ENCODE measurements at places on chromosomes 7 and 10.

DNA sequence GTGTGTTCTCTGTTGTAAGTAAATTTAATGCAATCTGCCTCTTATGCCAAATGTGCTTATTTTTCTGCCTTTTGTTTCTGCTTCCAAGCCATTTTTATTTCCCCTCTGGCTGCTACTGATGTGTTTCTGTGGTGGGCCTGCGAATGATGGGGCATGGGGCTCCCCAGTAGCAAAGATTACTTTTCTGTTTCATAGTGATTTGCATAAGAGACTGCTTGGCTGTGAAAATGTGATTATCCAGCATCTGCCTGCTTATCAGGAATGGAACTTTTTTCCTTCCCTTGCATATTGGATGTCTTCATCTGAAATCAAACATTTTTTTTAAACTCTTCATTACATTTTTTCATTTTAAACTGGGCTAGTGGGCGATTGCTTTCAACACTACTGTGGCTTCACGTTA, 57.7 kb upstream of the BTBD16 start:
- no peak for DNase-seq

- no peak for DNase-seq
These were observed 78.0 kb downstream of the ADARB2 start for GRCh38 chr10:1659221-1659791.

GRCh38 chr7:158959021-158959717, 102.8 kb downstream of the DYNC2I1 start:
- no peak for DNase-seq

DNA sequence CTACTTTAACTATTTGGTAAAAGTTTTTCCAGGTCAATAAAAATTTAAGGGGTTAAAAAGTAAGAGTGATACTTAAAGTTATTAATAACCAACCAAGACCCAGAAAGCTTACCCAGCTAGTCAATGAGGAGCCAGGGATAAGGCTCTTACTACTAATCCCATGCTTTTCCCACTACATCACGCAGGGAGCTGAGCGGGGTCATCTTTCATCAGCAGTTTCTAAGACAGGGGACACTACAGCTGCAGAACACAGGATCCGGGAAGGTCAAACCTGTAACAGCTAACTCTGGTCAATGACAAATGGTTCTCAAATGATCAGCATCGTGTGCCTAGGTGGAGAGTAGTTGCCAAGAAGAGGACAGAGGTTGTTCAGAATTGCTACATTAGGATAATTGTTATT, 65.1 kb downstream of the RSU1 start:
- no peak for DNase-seq

GRCh38 chr10:86295351-86295750, 71.2 kb downstream of the GRID1 start:
- DNase-seq: no peak

DNA sequence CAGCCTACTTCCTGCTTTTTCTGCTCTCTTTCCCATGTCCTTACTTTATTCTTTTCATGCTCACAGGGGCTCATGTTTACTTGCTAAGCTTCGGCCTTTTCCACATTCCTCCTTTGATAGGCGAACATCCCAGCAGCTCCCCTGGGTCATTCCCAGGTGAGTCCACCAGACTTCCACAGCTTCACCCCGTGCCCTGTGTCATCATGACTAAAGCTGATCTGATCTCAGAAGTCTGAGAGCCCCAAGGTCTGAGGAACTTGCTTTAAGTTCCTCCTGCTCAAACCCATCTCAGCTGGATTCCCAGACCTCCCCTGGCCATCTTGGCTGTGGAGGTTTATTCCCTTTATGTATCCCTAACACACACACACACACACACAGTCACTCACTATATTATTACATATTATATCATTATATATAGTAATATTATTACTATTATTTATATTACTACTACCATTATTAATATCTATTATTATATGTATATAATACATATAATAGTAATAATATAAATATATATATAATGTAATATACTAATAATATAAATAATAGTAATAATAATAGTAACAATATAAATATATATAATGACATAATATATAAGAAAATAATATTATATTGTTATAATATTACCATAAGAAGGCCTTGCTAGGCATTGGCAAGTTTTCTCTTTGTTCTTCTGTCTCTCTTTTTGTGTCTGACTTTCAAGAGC, 295.9 kb downstream of the PTEN start:
- DNase-seq: no peak

- DNase-seq: no peak
These were observed at the start of gene COBL for GRCh38 chr7:51316666-51317581. COBL (minus strand) TSS chr7:51316809; CDS start chr7:51316633, 176 bp downstream.

DNA sequence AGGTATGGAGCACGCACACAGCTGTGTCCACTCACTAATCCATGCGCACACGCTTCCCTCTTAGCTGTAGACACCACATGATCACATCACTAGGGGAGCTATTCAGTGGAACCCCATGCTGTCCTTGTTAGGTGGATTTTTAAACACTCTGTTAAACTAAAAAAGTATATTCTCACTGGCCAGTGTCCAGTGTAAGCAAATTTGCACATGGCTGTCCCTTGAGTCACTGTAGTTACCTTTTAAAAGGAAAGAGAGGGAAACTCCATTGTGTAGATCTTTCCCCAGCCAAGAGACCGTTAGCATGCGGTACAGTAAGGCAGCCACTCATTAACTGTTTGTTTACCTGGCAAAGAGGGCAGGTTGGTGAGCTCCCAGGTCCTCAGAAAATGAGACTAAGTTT, 81.6 kb upstream of the INSYN2A start:
- DNase-seq: no peak

DNA sequence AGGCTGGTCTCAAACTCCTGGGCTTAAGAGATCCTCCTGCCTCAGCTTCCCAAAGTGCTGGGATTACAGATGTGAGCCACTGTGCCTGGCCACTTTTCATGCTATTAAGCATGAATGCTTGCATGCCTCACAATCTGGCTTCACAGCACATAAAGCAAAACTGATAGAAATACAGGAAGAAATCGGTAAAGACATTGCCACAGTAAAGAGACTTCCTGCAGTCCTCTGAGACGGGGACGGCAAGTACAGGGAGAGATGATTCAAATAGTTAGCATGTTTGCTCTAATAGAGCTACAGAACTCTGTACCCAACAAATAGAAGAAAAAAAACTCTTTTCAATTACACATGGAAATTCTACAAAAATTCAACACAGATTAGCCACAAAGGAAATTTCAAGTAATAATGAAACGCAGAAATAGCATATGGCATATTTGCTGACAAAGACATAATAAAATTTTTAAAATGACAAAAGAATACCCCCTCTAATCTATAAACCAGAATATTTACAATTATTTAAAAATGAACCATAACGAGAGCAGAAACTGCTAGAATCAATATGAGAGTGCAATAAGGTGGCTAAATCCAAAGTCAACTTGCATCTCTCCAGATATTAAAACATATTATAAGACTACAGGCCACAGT, 32.3 kb downstream of the CARD11 start:
- no peak for DNase-seq

- DNase-seq: no peak
These were observed 114.5 kb downstream of the NKX6-2 start for GRCh38 chr10:132671228-132672154.

DNA sequence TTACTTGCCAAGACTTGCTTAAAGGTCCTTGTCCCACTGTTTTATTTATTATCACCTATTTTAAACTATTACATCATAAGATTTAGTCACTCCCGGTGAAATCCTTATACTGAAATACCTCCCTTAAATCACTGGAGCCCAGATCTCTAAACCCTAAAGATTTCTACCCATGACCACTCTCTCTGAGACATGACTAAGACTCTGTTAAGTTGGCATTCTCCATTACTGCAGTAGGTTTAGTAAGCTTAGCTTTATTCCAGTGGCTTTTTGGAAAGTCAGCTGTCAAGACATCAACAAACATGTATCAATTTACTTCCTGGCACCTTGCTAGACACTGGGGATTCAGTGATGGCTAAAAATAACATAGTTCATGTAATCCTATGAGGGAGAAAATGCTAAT, 874.2 kb downstream of the KCNMA1 start:
- no peak for DNase-seq

GRCh38 chr10:47025540-47026300, 114.5 kb downstream of the PTPN20 start:
- no peak for DNase-seq

- DNase-seq: no peak
These were observed 151.3 kb upstream of the FZD1 start for GRCh38 chr7:91112902-91113341.

Measured in omental fat pad (tissue), 4 donors.